CD4-positive, alpha-beta T cell treated with Interleukin-12 subunit alpha and Interleukin-12 subunit beta, for 1 hour (primary cell): ENCODE measurements at places on chromosomes 1 and 21.

GRCh38 chr1:147236959-147237791 lies 5.3 kb upstream of the CHD1L start:
- no peak for DNase-seq

- DNase-seq = no peak
Measured at GRCh38 chr21:45613396-45613795, 30.1 kb upstream of the PCBP3 start.

- DNase-seq = no peak
Measured at GRCh38 chr1:214071469-214071868, 83.7 kb downstream of the PROX1 start.

GRCh38 chr1:227944931-227945890 lies 2.5 kb downstream of the WNT9A start:
- no peak for DNase-seq

GRCh38 chr1:81420760-81421159 lies 380.0 kb upstream of the ADGRL2 start:
- DNase-seq = no peak

- no peak for DNase-seq
Measured at GRCh38 chr1:21570885-21571284, 61.7 kb downstream of the ALPL start.

DNA sequence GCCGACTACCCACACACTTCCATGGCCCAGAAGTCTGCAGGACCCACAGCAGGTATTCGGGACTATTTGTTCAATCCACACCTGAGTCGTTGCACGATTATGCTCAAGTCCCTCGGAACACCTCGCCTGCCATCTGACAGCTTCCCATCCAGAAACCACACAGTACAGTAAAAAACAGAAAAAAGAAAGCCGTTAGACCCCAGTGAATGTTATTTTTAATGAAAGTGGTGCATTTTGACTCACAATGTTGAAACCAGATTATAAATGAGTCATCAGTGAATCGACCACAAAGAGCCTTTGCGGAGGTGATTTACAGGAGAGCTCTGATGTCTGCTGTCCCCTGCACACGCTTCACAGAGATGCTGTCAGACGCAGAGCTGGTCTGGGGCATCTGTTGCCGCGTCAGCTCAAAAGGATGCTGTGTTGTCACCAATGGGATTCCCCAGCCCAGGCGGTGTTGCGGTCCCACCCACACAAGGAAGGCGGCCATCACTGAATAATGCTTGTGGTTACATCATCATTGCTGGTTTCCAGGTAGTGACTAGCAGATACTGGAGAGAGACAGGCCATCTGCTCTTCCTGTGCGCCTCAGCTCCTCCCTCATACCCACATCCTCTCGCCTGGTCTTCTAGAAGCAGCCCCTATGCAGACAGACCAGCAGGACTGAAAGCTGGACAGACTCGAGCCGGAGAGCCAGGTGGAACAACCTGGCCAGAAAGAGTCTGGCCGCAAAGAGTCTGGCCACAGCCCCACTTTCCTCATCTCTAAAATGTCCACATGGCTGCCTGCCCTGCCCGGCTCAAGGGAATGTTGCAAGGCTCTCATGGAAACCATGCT lies 116.8 kb downstream of the TOMM20 start:
- peak; percentile 96 for DNase-seq

DNA sequence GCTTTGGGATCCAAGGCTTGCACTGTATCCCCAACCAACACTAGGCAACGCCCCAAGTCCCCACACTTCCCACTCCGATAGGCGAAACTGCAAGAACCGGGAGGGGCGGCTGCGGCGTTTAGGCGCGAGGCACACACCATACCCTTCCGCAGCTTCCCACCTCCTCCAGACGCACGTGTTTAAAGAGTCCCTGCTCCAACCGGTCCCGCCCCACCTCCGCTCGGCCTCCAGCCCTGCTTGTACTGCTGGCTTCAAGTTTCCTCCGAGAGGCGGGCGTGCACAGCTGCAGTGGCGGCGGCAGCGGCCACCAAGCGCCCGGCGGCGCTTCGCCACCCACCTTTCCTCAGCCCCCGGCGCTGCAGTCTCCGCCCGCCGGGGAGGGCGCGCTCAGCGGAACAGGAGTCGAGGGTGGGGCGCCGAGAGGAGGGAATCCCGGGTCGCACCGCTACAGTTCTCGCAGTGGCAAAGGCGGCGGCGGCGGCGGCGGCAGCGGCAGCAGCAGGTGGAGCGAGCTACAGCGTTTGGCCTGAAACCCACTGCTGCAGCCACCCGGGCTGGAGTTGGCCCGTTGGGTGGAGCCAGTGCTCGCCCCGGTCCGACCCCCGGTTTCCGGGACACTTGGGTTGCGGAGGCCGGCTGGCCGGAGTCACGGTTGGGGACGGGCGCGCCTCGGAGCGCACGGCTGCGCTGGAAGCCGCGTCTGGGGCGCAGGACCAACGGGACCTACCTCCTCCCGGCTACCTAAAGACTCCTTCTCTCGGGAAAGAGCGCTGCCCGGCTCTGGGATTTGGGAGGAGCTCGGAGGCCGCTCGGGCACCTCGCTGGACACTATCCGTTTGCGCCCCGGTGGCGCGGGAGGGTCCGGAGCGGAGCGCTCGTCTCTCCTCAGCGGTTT lies at the start of gene CNIH3:
Gene CNIH3, plus strand, starts transcription at position 457 of the 895 bp plus-strand sequence. CDS start 858 bp downstream, outside the sequence.
- peak; percentile 30 for DNase-seq

DNA sequence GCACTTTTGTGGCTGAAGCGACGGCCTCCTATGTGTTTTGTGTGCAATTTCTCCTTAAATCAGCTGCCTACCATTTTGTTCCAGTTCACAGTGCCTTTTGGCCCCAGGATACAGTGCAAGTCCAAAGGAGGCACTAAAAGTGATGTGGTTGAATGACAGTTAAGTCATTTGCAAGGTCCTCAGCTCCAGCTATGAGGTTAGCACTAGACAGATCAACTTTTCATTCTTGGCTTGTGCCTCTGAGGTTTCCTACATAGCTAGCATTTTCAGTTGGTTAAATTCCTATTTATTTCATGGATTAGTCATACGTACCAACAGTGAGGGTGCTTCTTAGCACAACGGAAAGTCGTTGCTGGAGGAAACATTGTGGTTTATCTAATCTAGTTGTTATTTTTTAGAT lies 59.3 kb upstream of the NTPCR start:
- no peak for DNase-seq

DNA sequence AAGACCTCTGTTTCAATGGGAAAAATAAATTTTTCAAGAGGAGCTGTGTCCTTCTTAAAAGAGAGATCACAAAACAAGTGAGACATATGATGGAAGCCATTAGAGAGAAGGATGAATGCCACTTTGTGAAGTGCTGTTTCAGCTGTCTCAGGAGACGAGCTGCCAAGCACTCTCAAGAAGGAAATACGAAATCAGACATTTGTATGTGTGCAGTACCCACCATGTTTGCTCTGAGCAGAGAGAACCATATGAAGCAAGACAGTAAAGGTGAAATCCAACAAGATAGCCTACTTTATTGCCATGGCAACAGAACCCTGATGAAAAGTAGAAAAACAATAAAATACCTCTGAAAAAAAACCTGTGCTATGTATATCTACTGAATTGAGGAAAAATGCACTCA lies 168.1 kb downstream of the AMY1C start:
- DNase-seq = no peak

GRCh38 chr1:185693654-185694053 lies 40.5 kb upstream of the HMCN1 start:
- DNase-seq = no peak

DNA sequence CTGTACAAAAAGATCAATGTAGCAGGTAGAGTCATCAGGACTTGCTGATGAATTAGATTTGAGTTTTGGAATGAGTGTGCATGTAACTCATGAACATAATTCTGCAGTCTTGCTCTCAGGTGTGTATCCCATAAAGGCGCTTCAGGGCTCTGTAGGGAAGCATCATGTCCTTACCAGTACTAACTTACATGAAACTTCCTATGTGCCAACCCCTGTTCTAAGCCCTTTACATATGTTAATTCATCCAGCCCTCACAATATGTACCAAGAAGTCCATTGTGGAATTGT lies 2.1 kb upstream of the FCRLB start:
- no peak for DNase-seq

- DNase-seq = no peak
Measured at GRCh38 chr21:42161401-42161955, 57.5 kb upstream of the ABCG1 start.

- no peak for DNase-seq
Measured at GRCh38 chr1:8456308-8456912, 138.5 kb downstream of the SLC45A1 start.

DNA sequence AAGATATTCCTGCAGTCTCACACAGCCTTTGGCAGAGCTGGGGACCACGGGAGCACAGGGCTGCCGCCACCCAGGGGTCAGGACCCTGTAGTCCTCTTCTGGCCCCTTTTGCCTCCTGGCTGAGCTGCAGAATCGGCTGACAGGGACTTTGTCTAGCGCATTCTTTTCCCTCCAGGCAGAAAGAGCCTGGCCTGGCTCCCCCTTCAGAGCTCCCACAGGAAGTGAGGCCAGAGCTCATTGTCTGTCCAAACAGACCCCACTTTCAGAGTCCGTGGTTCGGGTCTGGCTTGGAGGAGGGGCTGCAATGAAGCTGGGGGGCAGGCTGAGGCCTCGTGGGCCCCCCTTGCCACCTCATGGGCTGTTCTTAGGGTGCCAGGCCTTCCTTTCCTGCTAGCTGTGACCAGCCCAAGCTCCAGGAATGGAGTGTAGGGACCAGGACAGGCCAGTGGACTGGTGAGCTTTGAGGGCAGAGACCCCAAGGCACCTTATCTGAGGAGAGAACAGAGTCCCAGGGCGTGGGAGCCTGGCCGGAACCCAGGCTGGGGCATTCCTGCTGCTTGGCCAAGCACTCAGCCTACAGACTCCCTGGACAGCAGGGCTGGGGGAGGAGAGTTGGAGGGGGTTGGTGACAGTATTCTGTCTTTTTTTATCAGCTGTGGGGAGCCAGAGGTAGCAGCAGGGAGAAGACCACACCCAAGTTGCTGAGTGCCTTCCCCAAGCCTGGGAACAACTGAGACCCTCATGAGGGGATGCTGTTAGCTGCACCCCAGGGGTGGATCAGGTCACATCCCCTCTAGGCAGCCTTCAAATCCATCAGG lies 4.7 kb downstream of the CELSR2 start:
- DNase-seq = no peak

GRCh38 chr1:2340918-2341254 lies 50.5 kb downstream of the MORN1 start:
- no peak for DNase-seq

- no peak for DNase-seq
Measured at GRCh38 chr1:239587574-239588369, 201.4 kb downstream of the CHRM3 start.

GRCh38 chr1:172406968-172407367 lies 13.5 kb upstream of the C1orf105 start:
- DNase-seq = no peak

GRCh38 chr21:37074197-37074510 lies 1.1 kb downstream of the TTC3 start:
- DNase-seq = no peak

DNA sequence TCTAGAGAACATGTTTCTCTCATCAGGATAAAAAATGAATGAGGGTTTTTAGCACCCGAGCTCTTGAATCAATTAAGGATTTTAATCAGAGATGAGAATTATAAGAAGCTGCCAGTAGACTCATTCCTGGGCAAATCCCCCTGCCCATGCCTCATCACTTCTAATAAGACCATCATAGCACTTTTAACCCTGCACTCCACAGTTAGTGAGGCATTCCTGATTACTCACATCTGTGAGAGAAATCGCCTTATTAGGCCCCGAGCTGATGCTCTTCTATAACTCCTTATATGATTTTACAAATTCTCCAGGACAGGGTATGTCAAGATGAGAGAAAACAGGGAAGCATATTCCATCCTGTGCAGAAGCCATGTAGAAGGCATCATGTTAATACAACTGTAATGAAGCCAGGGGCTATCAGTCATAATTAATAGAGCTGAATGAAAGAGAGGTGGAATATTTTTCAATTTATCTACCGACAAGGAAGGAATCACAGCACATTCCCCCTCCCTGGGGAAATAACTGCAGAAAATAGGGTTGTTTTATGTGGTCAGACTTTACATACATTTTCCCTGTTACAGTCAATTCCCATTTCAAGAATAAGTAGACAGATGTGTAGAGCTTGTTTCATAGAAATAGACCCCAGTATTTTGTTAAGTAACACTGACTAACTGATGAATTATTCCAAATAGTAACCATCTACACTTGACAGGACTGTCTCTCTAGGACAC lies 272.7 kb downstream of the HHIPL2 start:
- no peak for DNase-seq

DNA sequence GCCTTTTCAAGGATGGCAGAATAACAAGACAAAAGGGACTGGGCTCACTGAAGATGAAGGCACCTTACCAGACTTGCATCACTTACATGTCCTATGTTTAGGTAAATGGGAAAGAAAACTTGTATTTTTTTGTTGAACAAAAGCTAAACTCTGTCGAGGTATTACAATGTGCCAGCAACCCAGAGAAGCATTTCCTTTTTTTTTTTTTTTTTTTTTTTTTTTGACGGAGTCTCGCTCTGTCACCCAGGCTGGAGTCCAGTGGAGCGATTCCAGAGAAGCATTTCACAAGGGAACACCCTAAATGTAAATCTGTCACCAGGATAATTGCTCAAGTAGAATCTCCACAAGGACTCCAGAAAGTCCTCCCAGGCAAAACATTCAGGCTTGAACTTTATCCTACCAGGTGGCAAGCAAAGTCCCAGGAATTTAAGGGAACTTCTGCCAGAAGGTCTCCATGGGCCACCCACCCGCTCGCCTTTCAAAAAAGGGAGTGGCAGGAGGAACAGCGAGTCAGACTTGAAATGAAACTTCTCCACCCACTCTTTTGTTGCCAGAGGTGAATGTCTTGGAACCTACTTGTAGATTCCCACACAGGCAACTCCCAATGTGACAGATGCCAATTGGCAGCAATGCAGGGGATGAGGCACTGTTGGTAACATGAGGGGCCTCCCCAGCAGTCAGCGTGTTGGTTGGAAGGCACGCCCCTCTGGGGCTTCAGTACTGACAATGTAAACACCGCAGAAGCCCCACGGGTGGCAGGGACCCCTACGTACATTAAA lies 125.0 kb downstream of the TIAM1 start:
- DNase-seq = no peak

- peak; percentile 12 for DNase-seq
Measured at GRCh38 chr1:119674835-119675289, 26.8 kb upstream of the ZNF697 start.

GRCh38 chr1:76048219-76048618 lies 26.3 kb upstream of the ST6GALNAC3 start:
- no peak for DNase-seq

GRCh38 chr1:29096231-29096886 lies 27.3 kb downstream of the TMEM200B start:
- no peak for DNase-seq

DNA sequence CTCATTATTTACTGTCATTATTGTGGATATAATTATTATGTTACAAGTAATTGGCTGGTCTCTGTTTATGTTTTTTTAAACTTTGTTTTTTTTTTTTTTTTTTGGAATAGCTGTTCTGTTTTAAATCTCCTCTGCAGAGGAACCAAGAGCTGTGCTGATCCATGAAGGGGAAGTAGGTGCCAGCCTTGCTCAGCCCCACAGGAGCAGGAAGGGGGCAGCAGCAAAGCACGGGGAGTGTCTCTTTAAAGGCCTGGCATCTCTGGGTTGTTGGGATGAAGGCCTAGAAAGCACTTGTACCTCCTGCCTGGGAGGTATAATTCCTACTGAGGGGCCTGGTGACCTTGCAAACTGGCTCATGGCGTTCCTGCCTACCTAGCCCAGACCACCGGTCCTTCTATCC lies 2.5 kb upstream of the GRHL3 start:
- no peak for DNase-seq
